Activated T-cell treated with anti-CD3 and anti-CD28 coated beads, Interleukin-2, amount 50 U/mL, for 72 hours (primary cell): ENCODE measurements at places on chromosomes 6 and 20. TPM values are rescaled to one million over a fixed set of nuclear protein-coding genes. Genes with fewer than 3 reads are reported as not detected.

CHRNA4 gene
- not detected for total RNA-seq

GRCh38 chr6:150099546-150099945, 30.6 kb upstream of the ULBP3 start:
- H3K4me3 ChIP-seq, result no peak overlapping the region
- DNase-seq, result no peak
- H3K4me1 ChIP-seq, result no peaks in the 10 kb centered on the region
- no peak overlapping the region for H3K27ac ChIP-seq

CPXM1 gene
- 4.0 TPM for total RNA-seq

GRCh38 chr20:49579195-49579594, 11.3 kb upstream of the PTGIS start:
- H3K4me1 ChIP-seq, result peaks cover 10% of the 10 kb centered on the region
- peaks cover 12% of the 10 kb centered on the region for H3K27me3 ChIP-seq
- no peak overlapping the region for H3K4me3 ChIP-seq
- H3K36me3 ChIP-seq, result peaks cover 13% of the 10 kb centered on the region
- H3K27ac ChIP-seq, result no peak overlapping the region
